Peyer's patch (tissue), 4 donors: ENCODE measurements at places on chromosomes 5 and 9. TPM values are rescaled to one million over a fixed set of nuclear protein-coding genes. Genes with fewer than 3 reads are reported as not detected.

Gene SIT1
- total RNA-seq = not detected

Gene ZDHHC11
- 82.5 TPM for total RNA-seq

DNA sequence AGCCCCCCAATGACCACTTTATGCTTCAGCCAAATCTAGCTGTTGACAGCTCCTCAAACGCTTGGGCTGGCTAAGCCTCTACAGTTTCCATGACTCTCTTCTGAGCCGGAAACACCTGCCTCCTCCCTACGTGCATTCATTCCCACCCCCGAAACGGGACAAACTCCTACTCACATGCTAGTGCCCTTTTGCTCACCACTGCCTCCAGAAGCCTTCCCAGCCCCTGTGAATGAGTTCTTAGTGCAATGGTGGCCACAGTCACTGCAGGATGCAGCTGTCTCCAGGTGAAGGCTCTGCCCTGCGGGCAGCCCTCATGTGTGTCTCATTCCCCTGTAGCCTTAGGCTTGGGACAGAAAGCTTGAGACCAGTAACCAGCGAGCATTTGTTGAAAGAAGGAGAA is 68.8 kb upstream of the DAB2IP start:
- H3K27me3 ChIP-seq = no peaks in the 10 kb centered on the region
- H3K36me3 ChIP-seq = no peaks in the 10 kb centered on the region
- no peak for DNase-seq
- H3K4me3 ChIP-seq = no peak overlapping the region
- H3K27ac ChIP-seq = no peak overlapping the region

- DNase-seq = no peak
- no peak overlapping the region for H3K27ac ChIP-seq
- H3K27me3 ChIP-seq = no peaks in the 10 kb centered on the region
- H3K36me3 ChIP-seq = no peaks in the 10 kb centered on the region
Observed at GRCh38 chr5:88515881-88516819, 247.5 kb upstream of the TMEM161B start.

GRCh38 chr5:4651806-4652565 is 488.1 kb upstream of the ADAMTS16 start:
- no peaks in the 10 kb centered on the region for H3K27me3 ChIP-seq
- no peak overlapping the region for H3K4me3 ChIP-seq
- DNase-seq = no peak
- H3K36me3 ChIP-seq = no peaks in the 10 kb centered on the region
- H3K27ac ChIP-seq = no peak overlapping the region
- no peaks in the 10 kb centered on the region for H3K4me1 ChIP-seq
